ENCODE measurements at places on chromosomes 12 and 14.
A peak's percentile ranks its signal among the peaks of the same experiment; 100 is the strongest.

DNA sequence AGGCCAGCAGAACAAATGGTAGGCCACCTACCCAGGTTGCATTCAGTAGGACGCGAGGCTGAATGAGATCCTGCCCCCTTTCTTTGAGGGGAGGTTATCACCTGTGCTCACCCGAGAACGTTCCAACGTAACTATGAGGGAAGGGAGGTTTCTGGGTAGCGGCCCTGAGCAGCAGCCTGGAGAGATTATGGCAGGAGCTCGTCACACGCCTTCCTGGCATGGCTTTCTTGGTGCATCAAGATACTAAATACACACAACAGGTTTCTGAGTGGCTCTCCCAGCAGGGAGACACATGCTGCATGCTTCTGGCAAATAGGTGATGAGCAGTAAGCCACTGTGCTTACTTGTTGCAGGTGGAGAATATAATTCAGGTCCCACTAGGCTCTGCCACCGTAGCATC, 147.7 kb downstream of the CALM1 start:
- DNase-seq: no peak

GRCh38 chr12:19220852-19221466, 91.4 kb downstream of the PLEKHA5 start:
- DNase-seq: no peak

GRCh38 chr14:72653026-72653425, 240.9 kb downstream of the DPF3 start:
- no peak for DNase-seq

- DNase-seq: peak; percentile 26
Observed at GRCh38 chr12:104249017-104249416, 33.4 kb downstream of the TXNRD1 start.

GRCh38 chr14:31933716-31934115, 143.4 kb upstream of the ARHGAP5 start:
- DNase-seq: no peak
